CD4-positive, alpha-beta T cell treated with Interleukin-17A for 1 hour (primary cell): ENCODE measurements at places on chromosomes 7 and 10.

- DNase-seq: peak; percentile 49
These were observed 26.5 kb downstream of the LMTK2 start for GRCh38 chr7:98133181-98133580.

DNA sequence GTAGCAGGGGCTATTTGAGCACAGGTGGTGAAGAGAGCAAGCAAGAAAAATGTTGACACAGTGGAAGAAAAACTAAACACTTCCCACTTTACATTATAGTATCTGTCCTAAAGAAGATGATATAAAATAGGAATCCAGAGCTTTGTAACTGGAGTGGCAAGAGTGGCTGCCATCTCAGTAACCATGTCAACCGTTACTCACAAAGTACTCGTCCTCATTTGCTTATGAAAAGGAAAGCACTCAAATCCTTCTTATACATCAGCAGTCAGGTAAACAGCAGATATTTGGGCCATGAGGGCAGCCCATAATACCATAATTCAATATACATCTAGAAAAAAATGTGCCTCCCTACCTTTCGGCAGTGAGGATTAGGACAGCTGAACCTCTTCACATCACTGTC, 70.1 kb downstream of the RNF216 start:
- no peak for DNase-seq

GRCh38 chr7:27143023-27143949, at the start of gene HOXA5:
TSS of gene HOXA5 (minus strand) at chr7:27143681. CDS start at chr7:27143607, 74 bp downstream.
- no peak for DNase-seq

DNA sequence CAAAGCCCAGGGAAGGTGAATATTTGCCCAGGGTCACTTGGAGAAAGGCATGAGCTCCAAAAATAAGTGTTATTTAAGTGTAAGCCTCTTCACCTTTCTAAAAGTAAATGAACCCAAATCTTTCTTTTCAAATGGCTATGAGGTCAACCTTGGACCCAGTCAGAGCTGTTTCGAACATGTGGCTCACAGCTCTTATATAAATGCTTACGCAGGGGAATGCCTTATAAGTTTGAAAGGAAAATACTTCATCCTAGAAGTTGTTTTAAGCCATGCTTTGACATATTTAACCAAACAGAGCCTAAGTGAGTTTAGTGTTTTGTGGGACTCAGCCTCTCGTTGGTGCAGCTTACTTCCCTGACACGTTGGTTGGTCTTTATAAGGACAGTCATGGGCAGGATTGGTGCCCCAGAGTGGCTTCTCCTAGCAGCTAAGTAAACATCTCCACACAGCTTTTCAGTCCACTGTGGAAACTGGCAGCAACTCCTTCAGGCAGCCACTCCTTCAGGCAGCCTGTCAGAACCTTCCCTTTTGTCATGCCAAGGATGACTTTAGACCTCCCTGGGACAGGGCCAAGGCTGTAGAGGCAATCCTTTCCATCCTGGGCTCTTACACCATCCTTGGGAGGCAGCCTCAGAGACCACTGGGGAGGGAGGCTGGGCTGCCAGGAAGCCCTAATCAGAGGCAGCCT, 43.6 kb downstream of the MINDY4 start:
- DNase-seq: no peak

DNA sequence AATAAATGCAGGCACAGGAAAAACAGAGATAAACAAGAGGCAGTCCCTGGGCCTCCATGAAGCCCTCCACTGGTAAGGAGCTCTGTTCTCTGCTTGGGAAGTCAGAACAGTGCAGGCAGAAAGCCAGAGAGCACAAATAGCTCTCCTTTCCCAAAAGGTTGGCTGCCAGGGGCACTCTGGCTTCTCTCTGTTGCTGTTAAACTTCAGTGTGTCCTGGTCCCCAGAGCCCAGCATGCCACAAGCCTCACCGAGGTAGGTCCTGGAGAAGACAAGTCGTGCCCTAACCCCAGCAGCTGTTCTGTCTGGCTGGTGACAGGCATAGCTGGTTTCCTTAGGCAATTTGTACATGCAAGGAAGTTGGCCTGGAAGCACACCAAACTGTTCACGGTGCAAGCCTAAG, 17.3 kb downstream of the SLC16A12 start:
- DNase-seq: no peak

GRCh38 chr7:132472463-132473120, 103.7 kb downstream of the PLXNA4 start:
- no peak for DNase-seq

GRCh38 chr10:23610626-23611307, 171.9 kb downstream of the OTUD1 start:
- no peak for DNase-seq

DNA sequence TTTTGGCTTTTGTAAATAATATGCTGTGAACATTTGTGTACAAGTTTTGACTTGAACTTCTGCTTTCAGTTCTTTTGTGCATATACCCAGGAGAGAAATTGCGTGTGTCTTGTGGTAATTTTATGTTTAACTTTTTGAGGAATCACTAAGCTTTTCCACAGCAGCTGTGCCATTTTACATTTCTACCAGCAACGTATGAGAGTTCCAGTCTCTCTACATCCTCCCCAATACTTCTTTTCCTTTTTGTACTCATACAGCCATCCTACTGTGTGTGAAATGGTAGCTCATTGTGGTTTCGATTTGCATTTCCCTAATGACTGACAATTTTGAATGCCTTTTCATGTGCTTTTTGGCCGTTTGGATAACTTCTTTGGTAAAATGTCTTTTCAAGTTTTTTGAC, 66.3 kb upstream of the INHBA start:
- no peak for DNase-seq

- DNase-seq: no peak
These were observed 17.9 kb downstream of the FGFBP3 start for GRCh38 chr10:91891125-91892001.

GRCh38 chr10:76433161-76434005, 1002.0 kb downstream of the LRMDA start:
- no peak for DNase-seq

DNA sequence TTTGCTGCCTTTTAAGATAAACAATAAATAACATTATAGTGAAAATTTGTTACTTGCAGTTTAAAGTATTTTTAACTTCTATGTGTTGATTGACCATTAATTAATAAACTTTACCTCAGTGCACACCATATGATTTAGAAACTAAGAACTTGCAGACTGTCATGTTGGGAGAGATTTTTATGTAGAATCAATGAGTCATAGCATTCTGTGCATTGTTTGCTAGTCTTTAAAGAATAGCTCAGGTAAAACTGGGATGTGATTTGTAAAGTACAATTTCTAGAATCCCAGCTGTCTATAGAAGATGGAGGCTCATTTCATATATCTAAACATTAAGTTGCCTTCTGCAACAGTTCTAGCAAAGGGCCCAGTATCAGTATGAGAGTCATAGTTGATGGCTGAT, 199.6 kb upstream of the SEMA3A start:
- DNase-seq: no peak

GRCh38 chr7:29488977-29489376, 74.7 kb upstream of the PRR15 start:
- no peak for DNase-seq

- no peak for DNase-seq
These were observed 4.0 kb upstream of the TAS2R40 start for GRCh38 chr7:143217806-143218205.

GRCh38 chr10:5424751-5425150, 12.4 kb downstream of the NET1 start:
- no peak for DNase-seq

DNA sequence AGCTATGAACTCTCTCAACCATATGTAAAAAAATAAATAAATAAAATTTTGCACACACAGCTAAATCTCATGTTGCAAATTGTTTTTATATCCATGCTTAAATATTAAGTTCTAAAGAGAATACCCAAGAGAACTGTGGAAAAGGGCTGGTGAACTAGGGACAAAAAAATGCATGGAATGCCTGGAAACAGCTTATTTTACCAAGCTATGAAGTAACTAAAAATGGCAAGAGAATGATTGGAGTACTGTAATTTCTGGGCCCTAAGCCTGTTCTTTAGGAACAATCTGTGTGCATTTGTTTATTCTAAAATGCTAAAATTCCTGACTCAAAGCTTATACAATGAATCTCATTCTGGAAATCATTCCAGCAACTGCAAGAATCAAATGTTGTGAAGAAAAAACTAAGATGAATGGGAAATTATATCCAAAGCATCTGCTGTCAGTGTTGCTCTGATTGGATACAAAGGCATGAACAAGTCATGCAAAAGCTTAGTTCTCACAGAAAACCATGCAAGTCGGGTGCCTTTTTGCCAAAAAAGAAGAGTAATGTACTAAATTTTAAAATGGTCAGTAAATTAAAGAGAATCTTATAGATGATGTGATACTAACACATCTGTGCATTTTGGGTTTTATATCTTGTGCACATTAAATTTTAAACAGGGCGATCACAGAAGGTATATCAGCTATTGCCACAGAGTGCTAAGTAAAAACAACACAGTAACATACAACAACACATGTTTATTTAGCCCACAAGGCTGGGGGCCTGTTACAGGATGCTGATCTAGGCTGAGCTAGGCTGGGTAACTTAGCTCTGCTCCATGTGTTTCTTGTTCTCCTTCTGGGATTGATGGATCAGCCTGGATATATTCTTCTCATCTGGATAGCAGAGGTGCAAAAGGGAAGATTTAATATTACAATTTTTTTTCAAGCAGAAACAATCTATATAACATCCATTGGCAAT, 453.5 kb upstream of the SEMA3A start:
- no peak for DNase-seq

GRCh38 chr7:36312915-36313334, 76.7 kb upstream of the ANLN start:
- DNase-seq: no peak

GRCh38 chr7:48537561-48537960, 366.3 kb downstream of the ABCA13 start:
- no peak for DNase-seq

DNA sequence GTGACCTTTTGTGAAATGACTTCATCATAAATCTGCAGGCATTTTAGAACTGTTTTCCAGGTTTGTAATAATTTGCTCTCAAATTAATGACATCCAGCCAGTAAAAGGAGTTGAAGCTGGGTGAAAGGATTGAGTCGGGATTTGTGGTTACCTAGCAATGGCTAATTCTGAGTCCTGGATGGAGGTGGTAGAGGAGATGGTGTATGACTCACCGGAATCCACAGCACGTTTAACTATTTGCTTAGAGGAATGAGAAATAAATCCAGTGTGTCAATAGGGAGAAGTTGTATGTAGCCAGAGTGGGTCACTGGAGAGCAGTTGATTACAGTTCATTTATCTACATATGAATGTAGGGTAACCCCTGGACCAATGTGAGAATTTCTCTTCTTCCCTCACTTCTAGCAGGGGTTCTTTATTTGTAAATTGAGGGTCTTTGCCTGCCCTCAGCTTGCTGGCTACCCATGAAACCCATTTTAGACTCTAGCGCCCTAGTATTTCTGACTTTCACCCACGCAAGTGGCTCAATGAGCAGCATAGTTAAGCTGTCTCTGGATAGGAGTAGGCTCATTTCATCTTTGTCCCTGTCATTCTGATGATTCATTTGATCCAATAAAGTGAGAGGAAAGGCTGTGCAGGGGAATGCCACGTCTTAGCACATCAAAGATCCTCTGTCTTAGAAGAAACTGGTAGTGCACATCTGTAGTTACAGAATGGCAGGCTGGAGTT, 547.8 kb downstream of the SORCS3 start:
- DNase-seq: no peak

- DNase-seq: no peak
These were observed 171.7 kb downstream of the KIF20B start for GRCh38 chr10:89873055-89873454.

DNA sequence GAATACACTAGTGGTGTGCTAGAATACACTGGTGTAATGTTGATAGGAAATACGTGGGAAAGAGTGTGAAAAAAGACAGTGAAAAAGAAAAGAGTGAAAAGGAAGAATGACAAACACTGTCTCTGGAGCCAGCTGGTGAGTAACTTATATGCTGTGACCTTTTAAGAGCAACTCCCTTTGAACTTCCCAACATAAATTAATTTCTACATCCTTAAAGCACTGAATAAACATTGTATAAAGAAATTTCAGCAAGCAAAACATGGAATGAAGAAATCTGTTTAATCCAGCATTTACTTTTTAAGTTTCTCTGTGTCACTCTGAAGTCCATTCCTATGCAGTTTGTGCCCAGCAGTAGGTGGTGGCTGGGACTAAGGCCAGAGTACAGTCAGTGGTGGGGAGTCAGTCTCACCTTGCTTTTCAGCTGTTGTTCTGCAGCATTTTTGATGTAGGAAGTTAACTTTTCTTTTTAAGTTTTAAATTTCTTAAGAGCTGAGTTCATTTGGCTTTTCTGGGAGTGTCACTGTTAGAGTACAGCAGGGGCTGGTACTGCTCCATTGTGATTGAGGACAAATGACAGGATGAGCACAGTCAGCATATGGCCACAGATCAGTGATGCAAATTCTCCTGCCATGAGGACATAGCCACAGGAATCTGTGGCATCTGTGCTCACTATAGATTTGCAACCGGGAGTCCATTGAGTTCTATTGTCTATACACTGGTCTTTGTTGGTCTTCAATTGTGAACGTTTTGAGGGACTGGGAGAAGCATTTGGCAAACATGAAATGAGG, 321.8 kb downstream of the ZNF248 start:
- DNase-seq: no peak

GRCh38 chr7:657565-658119, 68.9 kb upstream of the DNAAF5 start:
- no peak for DNase-seq

- peak; percentile 8 for DNase-seq
These were observed 268.4 kb upstream of the NPVF start for GRCh38 chr7:25496476-25497368.

GRCh38 chr7:96388620-96389383, 66.9 kb upstream of the SLC25A13 start:
- no peak for DNase-seq

DNA sequence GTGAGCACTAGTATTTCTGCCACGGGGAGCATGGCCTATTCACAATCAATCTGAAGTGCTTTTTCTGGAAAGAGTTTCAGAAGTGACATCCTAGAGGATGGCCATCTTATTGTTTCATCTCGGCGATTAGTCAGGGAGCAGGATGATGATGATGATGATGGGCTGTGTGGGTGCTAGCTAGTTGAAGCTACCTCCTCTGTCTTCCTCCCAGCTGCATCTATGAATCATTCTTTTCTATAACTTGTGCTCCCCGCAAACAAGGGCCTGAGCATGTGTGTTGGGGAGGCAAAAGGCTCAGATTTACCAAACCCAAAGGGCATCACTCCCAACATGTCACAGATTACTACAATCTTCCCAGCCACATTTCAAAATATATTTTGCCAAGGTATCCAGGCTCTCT, 118.7 kb upstream of the LAMB4 start:
- DNase-seq: no peak

GRCh38 chr7:158957921-158958491, 101.6 kb downstream of the DYNC2I1 start:
- peak; percentile 52 for DNase-seq

DNA sequence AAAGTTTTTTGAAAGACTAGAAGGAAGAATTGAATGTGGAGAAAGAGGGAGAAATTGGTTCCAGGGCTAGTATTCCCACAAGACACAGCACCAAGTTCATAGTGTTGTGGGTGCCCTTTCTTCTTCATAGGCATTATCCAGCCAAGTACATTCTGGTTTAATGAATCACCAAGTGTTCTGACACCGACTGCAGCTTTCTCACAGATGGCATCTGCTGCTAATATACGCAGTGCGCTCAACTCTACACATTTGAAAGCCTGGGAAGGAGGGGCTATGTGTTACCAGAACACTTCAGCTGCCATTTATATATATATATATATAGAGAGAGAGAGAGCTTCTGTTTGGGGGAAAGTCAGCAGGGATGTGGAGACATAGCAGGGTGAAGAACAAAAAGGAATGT, 1168.4 kb downstream of the GATA3 start:
- DNase-seq: no peak

- no peak for DNase-seq
These were observed 30.1 kb upstream of the CD36 start for GRCh38 chr7:80608336-80608735.
